ENCODE measurements at places on chromosomes 7 and 10. TPM values are rescaled to one million over a fixed set of nuclear protein-coding genes. Genes with fewer than 3 reads are reported as not detected.
A peak's percentile ranks its signal among the peaks of the same experiment; 100 is the strongest.

- DNase-seq, result no peak
- no peak overlapping the region for H3K27ac ChIP-seq
- H3K4me3 ChIP-seq, result no peak overlapping the region
- H3K4me1 ChIP-seq, result no peaks in the 10 kb centered on the region
- peaks cover 2% of the 10 kb centered on the region for H3K27me3 ChIP-seq
- H3K36me3 ChIP-seq, result no peaks in the 10 kb centered on the region
Observed at GRCh38 chr7:48321319-48322010, 150.2 kb downstream of the ABCA13 start.

- H3K36me3 ChIP-seq, result no peaks in the 10 kb centered on the region
- no peak overlapping the region for H3K27ac ChIP-seq
- DNase-seq, result no peak
- peaks cover 11% of the 10 kb centered on the region for H3K4me1 ChIP-seq
- H3K4me3 ChIP-seq, result no peak overlapping the region
Observed at GRCh38 chr10:71873582-71874211, 22.6 kb upstream of the PSAP start.

GRCh38 chr7:148277042-148277660 is 313.4 kb upstream of the C7orf33 start:
- H3K27me3 ChIP-seq, result peaks cover 16% of the 10 kb centered on the region
- no peaks in the 10 kb centered on the region for H3K4me1 ChIP-seq

DNA sequence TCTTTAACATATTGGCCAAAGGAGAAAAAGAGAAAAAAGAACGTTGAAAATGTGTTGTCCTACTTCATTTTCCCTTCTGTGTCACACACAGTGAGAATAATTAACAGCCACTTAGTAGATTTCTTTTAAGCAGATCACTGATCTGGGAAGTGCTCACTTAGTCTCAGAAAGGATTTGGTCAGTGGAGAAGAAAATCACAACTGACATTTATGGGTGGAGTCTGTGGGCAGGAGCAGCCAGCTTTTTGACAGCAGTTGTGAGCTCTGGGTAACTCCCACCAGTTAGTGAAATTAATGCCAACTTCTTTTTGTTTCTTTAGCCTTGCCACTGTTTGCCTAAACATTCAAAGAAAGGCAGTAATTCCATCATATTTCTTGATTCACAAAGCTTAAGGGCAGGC is 49.7 kb downstream of the CDK14 start:
- no peaks in the 10 kb centered on the region for H3K27me3 ChIP-seq
- H3K4me3 ChIP-seq, result no peak overlapping the region
- DNase-seq, result no peak
- no peak overlapping the region for H3K27ac ChIP-seq
- H3K36me3 ChIP-seq, result peaks cover 4% of the 10 kb centered on the region

- H3K4me3 ChIP-seq, result no peak overlapping the region
- no peak for DNase-seq
- peaks cover 18% of the 10 kb centered on the region for H3K36me3 ChIP-seq
- no peak overlapping the region for H3K27ac ChIP-seq
Observed at GRCh38 chr10:20276127-20276979, 460.1 kb downstream of the PLXDC2 start.

GRCh38 chr10:91665842-91666241 is 33.0 kb upstream of the PPP1R3C start:
- no peak overlapping the region for H3K27ac ChIP-seq
- peaks cover 16% of the 10 kb centered on the region for H3K4me1 ChIP-seq
- H3K27me3 ChIP-seq, result no peaks in the 10 kb centered on the region

GRCh38 chr10:50232261-50232639 is 19.1 kb downstream of the ASAH2 start:
- H3K36me3 ChIP-seq, result no peaks in the 10 kb centered on the region
- no peak overlapping the region for H3K27ac ChIP-seq
- H3K4me1 ChIP-seq, result no peaks in the 10 kb centered on the region

DNA sequence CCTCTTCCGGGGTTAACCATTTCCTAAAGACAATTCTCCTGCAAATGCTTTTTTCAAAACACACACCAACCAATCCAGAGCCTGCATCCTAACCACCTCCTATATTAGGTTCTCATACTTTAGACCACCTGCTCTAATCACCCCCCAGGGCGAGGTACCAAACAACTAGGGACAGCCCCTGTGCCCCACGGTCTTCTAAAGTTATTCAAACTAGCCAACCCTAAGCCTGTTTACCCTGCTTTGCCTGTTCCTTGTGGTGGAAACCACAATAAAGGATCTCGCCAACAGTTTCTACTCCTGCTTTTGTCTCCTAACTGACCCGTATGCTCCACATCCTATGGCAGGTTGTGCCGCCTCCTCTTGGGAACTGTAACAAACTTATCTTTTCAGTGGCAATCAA is 21.1 kb downstream of the SP4 start:
- H3K36me3 ChIP-seq, result peaks cover 2% of the 10 kb centered on the region
- H3K4me3 ChIP-seq, result no peak overlapping the region
- no peaks in the 10 kb centered on the region for H3K27me3 ChIP-seq
- H3K4me1 ChIP-seq, result no peaks in the 10 kb centered on the region

- DNase-seq, result peak; percentile 79
- H3K27me3 ChIP-seq, result peaks cover 86% of the 10 kb centered on the region
- H3K4me3 ChIP-seq, result peak overlapping the region; percentile 49
Observed at GRCh38 chr7:122310119-122311021, 5.8 kb upstream of the FEZF1 start.

ZNF487 gene
- 2.6 TPM for total RNA-seq

Measured in chondrocyte (in vitro differentiated cells).